NCI-H1930 (cell line): ENCODE measurements at places on chromosomes 12 and 14.

- no peak for DNase-seq
Measured at GRCh38 chr12:127648321-127648720, 618.6 kb upstream of the TMEM132C start.

- DNase-seq, result peak; percentile 57
Measured at GRCh38 chr14:78836777-78837176, 666.6 kb downstream of the NRXN3 start.

DNA sequence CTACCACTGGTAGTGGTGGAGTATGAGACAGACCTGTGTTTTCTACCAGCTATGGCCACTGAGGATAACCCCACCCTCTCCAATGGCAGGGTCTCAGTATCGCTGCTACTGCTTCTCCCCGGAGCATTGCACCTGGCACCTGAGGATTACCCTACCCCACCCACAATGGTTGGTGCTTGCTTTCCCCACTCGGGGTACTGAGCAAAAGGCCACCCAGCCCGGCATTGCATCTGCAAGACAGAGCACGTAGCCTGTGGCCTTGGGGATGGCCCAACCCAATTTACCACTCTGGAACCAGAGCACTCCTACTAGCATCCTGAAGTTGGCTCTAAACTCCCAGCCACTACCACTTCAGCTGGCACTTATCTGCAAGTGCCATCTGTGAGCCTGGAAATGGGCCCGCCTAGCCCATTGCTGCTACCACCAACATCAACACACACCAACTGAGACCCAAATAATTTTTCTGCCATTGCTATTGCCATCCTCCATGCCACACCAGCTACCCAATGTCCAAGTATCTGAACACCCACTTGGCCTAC lies 145.7 kb downstream of the CNTN1 start:
- DNase-seq, result no peak

DNA sequence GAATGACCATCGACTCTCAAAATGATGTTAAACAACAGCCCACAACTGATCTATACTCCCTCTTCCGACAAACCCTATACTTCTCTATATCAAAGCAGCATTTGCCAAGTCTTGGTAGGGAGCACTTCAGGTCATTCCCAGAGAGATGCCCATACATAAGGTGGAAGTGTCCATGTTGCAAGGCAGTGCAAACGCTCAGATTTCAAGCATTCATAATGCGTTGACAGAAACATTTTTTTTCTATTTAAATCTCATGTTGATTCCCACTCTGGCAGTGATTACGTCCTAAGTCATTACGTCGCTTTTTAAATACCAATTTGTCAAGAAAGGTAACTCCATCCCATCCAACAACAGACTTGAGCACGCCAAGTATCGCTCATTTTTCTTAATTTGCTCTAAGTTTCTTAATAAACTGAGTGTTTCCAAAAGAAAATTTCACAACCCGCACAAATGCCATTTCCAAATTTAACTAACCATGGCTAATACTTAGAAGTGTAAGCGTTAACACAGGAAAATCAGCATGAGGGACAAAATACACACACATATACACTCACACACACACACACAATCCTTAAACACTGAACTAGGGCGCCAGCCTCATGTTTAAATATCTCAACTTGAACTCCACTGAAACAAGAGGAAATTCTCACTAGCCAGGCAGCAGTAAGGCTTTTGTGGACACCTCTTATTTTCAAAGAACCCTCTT lies 1.1 kb downstream of the GXYLT1 start:
- peak; percentile 16 for DNase-seq

GRCh38 chr12:50926415-50926814 lies 25.9 kb upstream of the HIGD1C start:
- no peak for DNase-seq

DNA sequence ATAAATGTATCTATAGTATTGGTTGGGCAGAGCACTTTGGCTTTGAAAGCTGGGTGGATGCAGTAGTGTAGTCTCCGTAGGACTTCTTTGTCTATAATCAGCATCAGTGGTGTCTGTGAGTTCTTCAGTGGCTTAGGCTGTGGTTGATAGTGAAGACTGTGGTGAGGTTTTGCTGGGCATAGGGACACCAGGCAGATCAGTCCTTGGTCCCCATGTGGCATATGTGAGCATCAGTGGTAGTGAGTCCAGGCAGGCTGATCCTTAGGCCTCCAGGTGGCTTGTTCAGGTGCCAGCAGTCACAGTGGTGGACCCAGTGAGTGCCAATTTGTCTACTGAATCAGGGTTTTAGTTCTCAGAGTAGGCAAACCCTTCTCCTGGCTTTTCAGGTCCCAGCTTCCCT lies 70.4 kb downstream of the CAND1 start:
- no peak for DNase-seq

DNA sequence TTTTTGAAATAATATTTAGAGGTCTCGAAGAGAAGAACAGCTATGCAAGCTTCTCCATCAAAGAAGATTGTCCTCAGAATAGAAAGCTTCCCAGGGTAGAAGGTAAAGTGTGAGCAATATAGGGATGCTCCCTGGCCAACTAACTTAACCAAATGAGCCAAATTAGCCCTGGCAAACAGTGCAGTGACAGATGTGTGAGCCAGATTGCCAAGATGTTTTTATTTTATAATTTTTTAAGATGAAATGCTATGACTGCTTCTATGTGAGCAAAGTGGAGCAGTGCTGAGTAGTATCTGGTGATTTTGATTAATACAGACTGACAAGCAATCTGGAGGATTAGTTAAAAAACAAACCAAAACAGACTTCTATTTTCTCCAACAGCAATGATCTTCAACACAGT lies 202.1 kb downstream of the NOVA1 start:
- no peak for DNase-seq

GRCh38 chr12:42372154-42372791 lies 46.3 kb downstream of the PPHLN1 start:
- peak; percentile 59 for DNase-seq

- no peak for DNase-seq
Measured at GRCh38 chr12:126734710-126735109, 1532.3 kb upstream of the TMEM132C start.

GRCh38 chr12:108689314-108690190 lies 41.8 kb downstream of the CORO1C start:
- DNase-seq, result no peak

GRCh38 chr14:58587271-58587670 lies 50.5 kb upstream of the DACT1 start:
- no peak for DNase-seq

DNA sequence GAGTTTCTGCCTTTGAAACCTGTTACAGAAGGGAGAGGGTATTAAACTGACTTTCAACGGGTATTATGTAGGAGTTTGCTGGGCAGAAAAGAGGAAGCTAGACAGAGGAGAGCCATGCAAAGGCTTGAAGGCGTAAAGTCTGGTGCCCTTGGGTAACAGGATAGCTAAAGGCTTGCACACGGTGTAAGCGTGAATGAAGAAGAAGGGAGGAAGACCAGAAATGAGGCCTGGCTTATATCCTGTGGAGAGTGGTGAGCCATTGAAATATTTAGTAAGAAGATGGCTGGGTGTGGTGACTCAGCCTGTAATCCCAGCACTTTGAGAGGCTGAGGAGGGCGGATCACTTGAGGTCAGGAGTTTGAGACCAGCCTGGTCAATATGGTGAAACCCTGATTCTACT lies 22.6 kb downstream of the SUDS3 start:
- DNase-seq, result no peak

DNA sequence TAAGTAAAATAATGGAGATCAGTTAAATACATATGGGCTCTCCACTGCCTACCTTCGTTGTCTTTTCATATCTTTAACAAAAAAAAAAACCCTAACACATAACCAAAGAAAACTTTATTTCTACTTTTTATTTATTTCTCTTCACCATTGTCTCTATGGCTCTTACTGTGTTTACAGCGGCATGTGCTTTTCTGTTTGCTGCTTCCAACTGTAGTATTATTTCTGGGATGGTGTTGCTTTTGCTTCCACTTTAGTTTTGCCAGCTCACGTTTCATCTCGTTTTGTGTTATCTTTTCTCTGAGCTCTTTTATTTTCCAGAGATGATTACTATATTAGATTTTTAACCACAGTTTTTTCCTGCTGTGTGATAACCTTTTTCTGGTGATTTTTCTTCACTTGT lies 46.1 kb downstream of the KTN1 start:
- no peak for DNase-seq

DNA sequence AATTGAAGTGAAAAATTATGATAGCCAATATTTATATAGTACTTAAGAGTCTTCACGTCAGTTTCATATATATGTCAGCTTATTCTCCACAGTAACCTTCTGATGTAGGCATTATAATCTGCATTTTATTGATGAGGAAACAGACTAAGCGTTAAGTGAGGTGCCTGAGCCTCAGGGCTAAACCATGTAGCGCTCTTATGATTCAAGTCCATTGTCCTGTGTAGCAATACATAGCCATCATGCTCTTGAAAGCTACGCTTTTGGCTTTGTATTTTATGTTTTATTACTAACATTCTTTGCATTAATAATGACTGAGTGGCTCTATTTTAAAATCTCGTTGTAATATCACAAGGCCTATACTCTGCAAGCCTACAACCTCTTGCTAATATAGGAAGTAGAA lies 79.0 kb downstream of the ANO6 start:
- no peak for DNase-seq

GRCh38 chr12:21907948-21908837 lies 33.0 kb downstream of the ABCC9 start:
- no peak for DNase-seq

GRCh38 chr14:72462056-72462455 lies 431.8 kb downstream of the DPF3 start:
- no peak for DNase-seq

DNA sequence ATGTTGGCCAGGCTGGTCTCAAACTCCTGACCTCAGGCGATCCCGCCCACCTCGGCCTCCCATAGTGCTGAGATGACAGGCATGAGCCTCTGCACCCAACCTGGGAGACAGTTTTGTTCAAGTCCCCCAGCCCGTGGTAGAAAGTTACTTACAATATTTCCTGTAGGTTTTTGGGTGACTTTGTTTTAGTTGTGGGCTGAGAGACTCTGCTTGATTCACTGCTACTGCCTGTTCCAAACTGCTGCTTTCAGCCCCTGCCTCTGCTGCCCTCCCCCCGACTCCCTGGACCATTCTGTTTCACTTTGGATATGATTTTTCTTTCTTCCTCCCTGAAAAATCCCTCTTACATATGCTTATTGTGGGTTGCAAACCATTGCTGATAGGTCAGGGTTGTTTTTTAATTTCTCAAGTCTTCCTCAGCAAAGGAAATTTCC lies 13.4 kb upstream of the PCNX1 start:
- DNase-seq, result no peak

- no peak for DNase-seq
Measured at GRCh38 chr12:13220838-13221237, 24.3 kb downstream of the EMP1 start.

DNA sequence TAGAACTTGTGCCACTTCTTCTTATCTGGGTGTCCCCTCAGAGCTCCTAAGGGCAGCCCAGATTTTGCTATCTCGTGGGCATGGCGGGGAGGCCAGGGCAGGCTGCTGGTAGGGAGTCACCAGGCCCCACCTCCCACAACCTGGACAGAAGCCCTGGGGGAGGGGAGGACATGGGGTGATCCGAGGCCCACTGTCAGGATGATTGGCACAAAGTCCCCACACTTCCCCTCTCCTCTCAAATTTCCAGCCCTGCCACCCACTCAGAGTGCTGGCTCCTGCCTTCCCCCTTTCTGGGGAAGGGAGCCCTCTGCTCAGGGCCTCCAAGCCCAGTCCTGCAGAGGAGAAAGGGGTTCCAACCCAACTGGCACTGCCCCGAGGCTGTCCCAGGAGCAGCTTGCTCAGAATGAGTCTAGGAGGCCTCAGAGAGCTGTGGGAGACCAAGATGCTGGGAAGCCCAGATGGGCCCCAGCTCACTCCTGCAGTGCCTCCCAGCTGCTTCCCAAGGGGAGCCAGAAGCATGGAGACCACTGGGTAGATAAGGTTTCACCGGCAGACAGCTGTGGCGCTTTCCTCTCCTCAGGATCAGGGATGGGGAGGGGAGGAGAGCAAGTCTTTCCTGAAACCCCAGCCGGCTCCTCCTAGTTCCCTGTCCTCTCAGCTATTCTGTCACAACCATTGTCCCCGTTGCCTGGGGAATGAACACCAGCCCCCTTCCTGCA lies 82.8 kb downstream of the B4GALNT3 start:
- DNase-seq, result no peak

DNA sequence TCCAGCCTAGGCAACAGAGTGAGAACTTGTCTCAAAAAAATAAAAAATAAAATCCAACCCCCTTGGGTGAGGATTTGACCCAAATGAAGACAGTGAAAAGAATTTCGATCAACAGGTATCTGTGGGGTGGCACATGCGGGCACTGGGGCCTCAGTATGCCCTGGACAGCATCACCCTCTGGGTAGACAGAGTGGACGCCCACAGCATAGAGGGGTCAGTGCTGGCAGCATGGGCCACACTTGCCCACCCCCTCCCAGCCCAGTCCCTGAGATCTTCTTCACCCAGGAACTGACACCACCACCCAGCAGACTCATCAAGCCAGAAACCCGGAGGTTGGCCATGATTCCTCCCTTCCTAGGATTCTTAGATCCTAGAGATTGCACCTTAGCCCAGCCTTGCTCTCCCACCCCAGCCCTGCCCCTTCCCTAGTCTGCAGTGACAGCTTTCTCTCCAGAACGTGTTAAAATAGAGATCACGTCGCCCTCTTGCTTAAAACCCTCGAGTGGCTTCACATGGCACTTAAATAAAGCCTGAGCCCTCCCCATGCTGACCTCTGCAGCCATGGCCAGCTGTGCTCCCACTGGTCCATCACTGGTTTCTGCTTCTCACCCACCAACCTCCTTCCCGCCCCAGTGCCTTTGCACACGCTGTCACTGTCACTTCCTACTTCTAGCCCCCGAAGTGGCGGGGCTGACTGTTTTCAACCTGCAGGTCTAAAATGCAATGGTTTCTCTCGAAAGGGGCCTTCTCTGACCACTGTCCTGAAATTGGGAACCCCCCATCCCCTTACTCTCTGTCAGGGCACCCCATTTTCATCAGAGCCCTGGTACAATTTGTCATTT lies 26.2 kb upstream of the DYNC1H1 start:
- no peak for DNase-seq

DNA sequence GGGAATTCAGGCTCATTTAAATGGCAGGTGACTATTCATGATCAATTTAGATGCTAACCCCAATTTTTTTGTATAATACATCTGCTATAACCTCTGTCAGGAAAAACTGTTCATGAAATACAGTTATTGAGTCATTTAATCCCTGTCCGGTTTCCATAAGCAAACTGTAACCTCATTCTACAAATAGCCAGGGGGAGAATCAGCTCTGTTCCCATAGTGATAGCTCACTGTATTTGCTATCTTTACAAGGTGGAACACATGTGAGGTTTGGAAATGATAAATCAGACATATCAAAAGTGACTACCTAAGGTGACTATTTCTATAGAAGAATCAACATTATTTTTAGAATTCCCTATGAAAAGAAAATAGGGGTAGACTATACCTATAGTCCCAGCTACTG lies 38.6 kb upstream of the VPS33A start:
- no peak for DNase-seq
